ENCODE measurements at places on chromosomes 12 and 14. TPM values are rescaled to one million over a fixed set of nuclear protein-coding genes. Genes with fewer than 3 reads are reported as not detected.

Gene RESF1
- total RNA-seq = 38.3 TPM

Gene MYO1H
- total RNA-seq = 0.27 TPM

- DNase-seq = no peak
Measured at GRCh38 chr14:37253905-37254304, 56.2 kb downstream of the MIPOL1 start.

DNA sequence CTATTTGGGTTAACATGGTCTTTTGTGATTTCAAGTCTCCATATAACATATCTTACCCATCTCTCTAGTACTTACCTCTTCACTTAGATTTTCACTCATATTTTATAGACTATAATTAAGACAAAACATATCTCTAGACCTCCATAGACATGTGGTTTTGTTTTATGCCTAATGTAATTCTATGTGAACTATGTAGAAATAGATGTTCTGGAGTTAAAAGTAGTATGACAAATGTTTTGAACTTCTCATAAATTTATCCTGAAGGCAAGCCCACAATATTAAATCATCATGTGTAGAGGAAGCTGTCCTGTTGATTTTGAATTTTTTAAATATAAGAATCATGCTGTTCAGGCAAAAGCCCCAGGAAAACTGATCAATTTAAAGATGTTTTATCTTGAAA is 169.2 kb downstream of the SYT1 start:
- DNase-seq = no peak

Gene VRTN
- 0.15 TPM for total RNA-seq

DNA sequence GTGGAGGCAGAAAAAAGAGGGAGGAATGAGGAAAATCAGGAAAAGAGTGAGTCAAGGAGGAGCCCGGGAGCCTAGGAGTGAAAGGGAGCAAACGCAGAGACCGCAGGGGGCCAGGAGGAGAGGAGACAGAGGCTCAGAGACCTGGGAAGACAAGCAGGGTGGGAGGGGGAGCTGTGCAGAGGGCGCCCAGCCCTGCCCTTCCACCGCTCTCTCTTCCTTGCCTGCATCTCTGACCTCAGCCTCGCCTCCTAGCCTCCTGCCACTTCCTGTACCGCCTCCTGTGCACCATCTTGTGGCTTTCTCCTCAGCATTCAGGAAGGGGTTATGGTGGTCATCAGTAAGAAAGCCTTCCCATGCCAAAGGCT is 1.3 kb downstream of the CLSTN3 start:
- DNase-seq = no peak

DNA sequence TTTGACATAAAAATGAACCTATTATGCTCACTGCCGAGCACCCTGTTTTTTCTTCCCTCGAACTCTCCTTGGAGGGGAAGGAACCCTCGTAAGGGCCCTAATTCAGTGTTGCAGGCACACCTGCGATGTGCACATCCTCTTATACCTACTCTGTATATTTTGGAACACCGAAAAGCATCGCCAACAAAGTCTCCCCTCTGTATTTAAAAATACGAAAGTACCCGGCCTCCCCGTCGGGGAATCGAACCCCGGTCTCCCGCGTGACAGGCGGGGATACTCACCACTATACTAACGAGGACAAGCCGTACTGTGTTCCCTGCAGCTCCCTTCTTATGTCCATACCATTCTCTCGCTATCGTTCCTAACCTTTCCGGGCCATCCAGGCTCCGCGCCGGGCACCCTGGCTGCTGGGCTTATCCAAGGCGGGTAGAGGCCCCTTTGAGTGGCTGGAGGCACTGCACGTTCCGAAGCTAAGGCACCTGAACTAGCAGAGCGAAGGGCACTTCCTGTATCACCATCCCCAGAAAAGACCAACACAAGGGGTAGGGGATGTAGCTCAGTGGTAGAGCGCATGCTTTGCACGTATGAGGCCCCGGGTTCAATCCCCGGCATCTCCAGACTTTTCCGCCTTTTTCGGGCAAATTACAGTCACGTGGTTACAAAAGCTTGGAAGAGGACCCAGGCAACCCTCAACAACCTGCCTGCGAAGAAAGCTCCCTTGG is 25.1 kb upstream of the UBC start:
- peak; percentile 89 for DNase-seq

Measured in glutamatergic neuron (in vitro differentiated cells).